Motor neuron (in vitro differentiated cells): ENCODE measurements at places on chromosomes 6 and 20.

DNA sequence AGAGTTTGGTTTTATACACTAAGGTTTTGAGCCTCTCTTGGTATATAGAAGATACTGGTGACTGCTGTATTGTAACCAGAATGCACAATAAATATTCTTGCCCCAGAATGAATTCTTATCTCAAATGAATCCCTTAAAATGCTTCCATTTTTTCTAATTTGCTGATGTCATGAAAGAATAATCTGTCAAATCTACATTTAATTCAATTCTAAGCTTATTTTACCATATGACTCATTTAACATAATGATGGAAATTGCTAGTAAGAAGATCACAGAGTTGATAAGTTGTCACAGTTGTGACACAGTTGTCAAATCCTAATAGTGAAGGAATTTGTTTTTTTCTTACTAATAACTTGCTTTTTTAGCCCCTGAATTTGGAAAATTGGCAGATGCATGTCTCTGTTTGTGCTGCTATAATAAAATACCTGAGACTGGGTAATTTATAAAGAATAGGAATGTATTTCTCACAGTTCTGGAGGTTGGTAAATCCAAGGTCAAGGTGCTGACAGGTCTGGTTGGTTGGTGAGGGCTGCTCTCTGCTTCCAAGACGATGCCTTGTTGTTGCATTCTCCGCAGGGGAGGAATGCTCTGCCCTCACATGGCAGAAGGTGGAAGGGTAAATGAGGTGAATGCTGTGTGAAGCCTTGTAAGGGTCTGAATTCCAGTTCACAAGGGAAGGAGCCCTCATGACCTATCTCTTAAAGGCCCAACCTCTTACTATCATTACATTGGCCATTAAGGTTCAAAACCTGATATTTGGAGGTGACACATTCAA is 4.7 kb downstream of the ECT2L start:
- no peak for ATAC-seq

- ATAC-seq, result no peak
Observed at GRCh38 chr6:21228876-21229460, 364.6 kb upstream of the SOX4 start.

- ATAC-seq, result no peak
Observed at GRCh38 chr6:169222126-169222525, 31.5 kb downstream of the THBS2 start.

DNA sequence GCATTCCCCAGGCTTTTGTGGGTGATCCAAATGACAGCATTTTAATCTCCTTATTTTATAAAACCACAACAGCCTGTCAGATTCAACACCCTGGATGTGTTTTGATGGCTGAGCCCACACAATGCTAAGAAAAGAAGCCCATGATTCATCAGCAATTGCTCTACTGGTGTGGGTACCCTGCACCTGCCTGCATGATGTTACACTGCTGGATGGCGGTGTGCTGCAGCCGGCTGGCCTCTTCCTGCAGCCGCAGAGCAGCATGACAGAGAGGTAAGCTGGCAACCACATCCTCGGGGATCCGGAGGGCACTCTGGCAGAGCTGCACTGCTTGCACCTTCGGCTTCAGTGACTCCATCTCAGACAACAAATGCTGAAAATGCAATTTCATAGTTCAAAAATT is 327.5 kb downstream of the SYNE1 start:
- ATAC-seq, result no peak

GRCh38 chr20:25207960-25208534 is 12.5 kb downstream of the ENTPD6 start:
- ATAC-seq, result no peak

DNA sequence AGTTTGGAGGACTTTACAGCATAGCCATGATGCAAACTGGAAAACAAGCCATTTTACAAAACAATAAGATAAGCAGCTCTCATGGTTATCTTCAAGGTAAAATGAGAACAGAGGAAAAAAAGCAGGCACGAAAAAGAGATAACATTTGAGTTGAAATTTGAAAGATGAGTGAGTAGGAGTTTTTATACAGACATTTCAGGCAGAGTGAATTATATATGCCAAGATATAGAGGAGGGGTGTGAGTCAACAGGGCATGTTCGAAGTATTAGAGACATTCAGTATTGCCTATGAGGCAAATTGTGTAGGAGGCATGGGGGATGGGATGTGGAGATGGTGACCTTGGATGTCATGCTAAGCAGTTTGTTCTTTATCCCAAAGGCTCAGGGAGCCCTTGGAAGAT is 240.5 kb upstream of the MAN1A1 start:
- ATAC-seq, result no peak
